ENCODE measurements at places on chromosomes 16 and 17. TPM values are rescaled to one million over a fixed set of nuclear protein-coding genes. Genes with fewer than 3 reads are reported as not detected.

DNA sequence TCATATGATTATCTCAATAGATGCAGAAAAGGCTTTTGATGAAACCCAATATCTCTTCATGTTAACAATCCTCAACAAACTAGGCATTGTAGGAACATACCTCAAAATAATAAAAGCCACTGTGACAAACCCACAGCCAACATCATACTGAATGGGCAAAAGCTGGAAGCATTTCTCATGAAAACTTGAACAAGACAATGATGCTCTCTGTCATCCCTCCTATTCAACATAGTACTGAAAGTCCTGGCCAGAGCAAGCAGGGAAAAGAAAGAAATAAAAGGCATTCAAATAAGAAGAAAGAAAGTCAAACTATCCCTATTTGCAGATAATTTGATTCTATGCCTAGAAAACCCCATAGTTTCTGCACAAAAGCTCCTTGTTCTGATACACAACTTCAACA is 999.2 kb upstream of the GOT2 start:
- H3K27ac ChIP-seq, result no peak overlapping the region
- no peak for DNase-seq
- no peaks in the 10 kb centered on the region for H3K36me3 ChIP-seq

DNA sequence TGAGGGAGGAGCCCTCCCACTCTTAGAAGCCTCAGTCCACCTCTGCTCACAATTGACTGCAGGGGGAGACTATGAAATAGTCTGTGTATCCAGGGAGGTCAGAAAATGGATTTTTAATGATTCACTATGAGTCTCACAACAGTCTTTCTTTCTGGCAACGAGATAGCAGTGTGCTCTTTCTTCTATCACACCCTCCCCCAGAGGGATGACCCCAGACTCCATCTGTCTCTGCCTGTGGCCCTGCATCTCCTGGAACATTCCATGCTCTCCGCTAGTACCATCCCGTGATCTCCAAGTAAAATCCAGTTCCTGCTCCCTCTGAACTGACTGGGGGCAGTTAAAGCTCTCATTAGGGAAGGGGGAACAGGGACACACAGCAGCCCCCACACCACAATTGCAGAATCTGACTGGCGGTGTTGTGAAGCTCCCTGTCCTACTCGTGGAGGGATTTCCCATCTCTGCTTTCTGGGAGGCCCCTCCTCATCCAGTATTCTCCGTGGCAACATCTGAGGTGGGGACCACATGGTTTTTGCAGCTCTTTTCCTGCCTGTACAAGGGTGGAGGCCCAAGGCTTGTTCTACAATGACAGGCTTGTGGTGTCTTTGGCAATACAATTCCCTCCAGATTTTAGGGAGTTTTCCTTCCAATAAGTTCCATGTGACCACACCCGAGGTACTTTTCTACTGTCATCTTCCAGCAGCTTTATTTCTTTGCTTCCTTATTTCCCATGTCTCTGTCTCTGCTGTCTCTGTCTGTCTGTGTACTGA is 19.4 kb downstream of the NATD1 start:
- H3K4me1 ChIP-seq, result no peaks in the 10 kb centered on the region
- no peaks in the 10 kb centered on the region for H3K27me3 ChIP-seq
- H3K36me3 ChIP-seq, result no peaks in the 10 kb centered on the region
- no peak overlapping the region for H3K27ac ChIP-seq

- no peaks in the 10 kb centered on the region for H3K36me3 ChIP-seq
- H3K27ac ChIP-seq, result no peak overlapping the region
- DNase-seq, result no peak
- H3K4me3 ChIP-seq, result no peak overlapping the region
- H3K27me3 ChIP-seq, result no peaks in the 10 kb centered on the region
Measured at GRCh38 chr17:8021565-8022359, 17.1 kb upstream of the ALOX15B start.

DNA sequence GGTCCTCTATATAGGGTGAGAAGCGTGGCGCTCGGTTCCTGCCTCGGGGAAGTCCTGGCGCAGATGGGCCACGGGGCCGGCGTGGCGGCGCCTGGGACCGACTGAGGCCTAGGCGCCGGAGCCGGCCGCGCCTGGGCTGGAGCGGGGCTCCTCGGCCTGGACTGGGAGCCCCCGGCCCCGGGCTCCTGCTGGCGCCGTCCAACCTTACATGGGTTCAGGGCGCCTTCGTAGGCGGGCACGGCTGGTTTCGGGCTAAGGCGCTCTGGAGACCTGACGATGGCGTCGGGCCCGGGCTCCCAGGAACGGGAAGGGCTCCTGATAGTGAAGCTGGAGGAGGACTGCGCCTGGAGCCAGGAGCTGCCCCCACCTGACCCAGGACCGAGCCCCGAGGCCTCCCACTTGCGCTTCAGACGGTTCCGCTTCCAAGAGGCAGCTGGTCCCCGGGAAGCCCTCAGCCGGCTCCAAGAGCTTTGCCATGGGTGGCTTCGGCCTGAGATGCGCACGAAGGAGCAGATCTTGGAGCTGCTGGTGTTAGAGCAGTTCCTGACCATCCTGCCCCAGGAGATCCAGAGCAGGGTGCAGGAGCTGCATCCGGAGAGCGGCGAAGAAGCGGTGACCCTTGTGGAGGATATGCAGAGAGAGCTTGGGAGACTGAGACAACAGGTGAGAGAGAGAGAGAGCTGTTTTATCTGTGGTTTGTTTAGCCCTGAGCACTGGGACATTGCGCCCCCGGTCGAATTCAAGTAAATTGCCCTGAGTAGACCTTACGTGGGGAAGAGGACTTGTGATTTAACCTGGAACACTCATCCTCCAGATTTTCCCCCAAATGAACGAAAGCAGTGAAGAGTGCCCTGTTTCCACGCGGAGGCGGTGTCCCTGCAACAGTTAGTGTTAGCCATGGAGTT is 504 bp downstream of the ZNF263 start:
- H3K36me3 ChIP-seq, result peaks cover 20% of the 10 kb centered on the region
- peaks cover 28% of the 10 kb centered on the region for H3K4me1 ChIP-seq
- peak overlapping the region; percentile 84 for H3K4me3 ChIP-seq
- peak overlapping the region; percentile 97 for H3K27ac ChIP-seq

- H3K27ac ChIP-seq, result no peak overlapping the region
- DNase-seq, result no peak
- no peaks in the 10 kb centered on the region for H3K27me3 ChIP-seq
- H3K4me3 ChIP-seq, result no peak overlapping the region
- no peaks in the 10 kb centered on the region for H3K36me3 ChIP-seq
Measured at GRCh38 chr17:45398800-45399199, 33.9 kb downstream of the ARHGAP27 start.

Gene BBS2
- 39.3 TPM for total RNA-seq

Gene NPIPA7
- not detected for total RNA-seq

Gene TBX2
- 35.2 TPM for total RNA-seq

Gene HBZ
- total RNA-seq, result not detected

Gene NOD2
- 10.9 TPM for total RNA-seq

Measured in thoracic aorta (tissue), 2 donors.